ENCODE measurements at places on chromosomes 5 and 9.

GRCh38 chr5:115231598-115231997 is 31.1 kb downstream of the PGGT1B start:
- DNase-seq: no peak

- DNase-seq: no peak
Observed at GRCh38 chr9:135887585-135888050, 19.7 kb downstream of the CAMSAP1 start.

DNA sequence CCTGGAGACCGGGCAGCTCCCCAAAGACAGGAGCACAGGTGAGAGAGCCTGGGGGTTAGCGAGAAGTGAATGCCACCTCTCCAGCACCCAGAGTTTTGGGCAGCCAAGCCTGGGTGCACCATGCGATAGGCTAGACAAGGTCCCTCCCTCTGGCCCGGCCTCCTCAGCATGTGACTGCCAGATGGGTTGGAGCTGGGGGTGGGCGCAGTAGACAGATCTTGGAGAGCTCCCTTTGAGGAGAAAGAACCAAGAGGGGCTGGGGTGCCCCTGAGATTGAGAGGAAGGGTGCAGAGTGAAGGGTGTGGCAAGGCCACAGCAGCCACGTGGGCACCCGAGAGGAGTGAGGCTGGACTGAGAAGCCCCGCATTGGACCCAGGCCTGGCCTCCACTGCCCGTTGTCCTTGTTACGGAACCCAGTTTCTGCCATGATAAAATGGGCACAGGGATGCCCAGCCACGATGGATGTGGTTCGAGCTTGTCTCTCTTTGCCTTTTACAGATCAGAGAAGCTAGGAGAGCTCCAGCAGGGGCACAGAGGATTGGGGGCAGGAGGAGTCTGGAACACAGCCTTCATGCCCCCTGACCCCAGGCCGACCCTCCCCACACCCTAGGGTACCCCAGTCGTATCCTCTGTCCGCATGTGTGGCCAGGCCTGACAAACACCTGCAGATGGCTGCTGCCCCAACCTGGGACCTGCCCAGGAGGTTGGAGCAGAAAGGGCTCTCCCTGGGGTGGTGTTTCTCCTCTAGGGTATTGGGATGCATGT is 1.4 kb downstream of the TMEM141 start:
- DNase-seq: no peak

DNA sequence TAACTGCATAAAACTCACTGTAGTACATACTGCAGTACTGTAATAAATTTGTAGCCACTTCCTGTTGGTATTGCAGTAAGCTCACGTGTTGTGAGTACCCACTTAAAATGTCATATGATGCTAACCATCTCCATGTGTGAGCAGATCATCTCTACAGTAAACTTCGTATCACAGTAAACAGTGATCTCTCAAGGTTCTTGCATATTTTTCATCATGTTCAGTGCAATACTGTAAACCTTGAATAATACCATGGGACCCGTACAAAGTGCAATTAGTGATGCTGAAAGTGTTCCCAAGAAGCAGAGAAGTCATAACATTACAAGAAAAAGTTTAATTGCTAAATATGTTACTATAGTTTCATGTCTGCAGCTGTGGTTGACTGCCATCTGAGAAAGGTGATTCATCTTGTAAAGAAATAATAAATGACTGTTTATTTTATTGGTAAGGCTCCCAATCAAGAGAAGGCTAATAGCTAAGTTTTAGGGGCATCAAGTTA is 253.8 kb upstream of the POU5F2 start:
- DNase-seq: no peak

- no peak for DNase-seq
Observed at GRCh38 chr9:36461323-36461722, 61.3 kb upstream of the RNF38 start.

GRCh38 chr5:72693546-72694205 is 122.8 kb upstream of the TNPO1 start:
- DNase-seq: no peak

DNA sequence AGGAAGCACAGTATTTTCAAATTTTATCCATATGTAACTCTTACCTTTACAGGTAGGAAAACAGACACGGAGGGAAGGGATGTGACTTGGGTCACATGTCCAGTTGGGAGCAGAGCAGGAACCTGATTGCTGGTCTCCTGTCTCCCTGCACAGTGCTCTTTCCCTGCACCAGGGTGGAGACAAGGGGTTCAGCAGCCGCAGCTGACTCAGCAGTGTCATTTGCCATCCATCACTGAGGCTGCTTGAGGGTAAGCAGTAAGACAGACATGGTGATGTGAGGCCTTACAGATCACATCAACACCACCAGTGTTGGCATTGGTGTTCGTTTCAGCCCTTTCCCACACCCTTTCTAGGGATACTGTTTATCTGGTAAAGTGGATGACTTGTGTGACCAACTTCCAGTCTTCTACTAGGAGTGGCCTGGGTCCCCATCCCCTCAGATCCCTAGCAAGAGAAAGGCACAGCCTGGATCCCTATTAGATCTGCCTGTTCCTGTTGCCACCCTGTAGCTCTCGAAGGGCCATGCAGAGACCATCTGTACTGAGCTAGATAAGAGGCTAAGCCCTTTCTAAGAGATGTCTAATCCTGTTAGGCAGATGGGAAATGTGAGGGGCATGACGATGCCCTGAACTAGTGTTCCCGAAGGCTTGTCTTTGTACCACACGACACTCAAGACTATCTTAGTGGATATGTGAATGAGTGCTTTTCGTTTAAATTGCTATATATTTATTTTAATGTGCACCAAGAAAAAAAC is 29.1 kb downstream of the FRMPD1 start:
- no peak for DNase-seq

DNA sequence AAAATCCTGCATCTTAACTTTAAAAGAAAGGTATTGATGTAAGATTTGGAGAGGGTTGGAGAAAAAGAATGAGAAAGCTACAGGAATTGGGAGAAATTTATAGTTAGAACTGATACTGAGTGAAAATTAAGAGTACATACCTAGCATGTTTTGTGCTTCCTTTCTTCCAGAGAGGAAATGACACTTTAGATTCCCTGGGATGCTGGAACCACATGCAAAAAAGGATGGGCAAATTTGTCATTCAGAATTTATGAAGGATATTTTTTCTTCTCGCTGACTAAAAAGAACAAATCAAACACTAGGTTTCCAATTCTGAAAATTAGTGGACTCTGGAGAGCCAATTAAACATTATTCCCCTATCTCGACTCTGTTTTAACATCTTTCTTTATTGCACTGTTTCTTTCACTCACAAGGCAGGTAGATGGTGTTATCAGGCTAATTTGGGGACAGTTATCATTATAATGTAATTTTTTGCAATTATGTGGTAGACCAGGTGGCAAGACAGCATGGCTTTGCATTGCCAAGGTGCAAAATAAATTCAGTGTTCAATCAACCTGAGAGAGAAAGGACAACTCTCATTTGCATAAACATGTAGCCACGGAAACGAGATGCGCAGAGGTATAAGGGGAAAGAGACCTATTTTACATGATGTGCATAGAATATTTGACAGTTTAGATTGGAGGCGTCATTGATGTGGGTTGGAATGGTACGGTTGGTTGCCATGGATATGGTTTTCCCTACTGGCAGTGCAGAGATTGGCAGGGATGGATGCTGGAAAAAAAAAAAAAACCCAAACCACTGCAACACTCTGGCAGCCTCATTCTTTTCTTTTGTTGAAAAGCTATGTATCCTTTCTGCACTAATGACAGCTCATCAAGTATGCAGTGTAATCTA is 320.4 kb upstream of the CCNH start:
- no peak for DNase-seq

DNA sequence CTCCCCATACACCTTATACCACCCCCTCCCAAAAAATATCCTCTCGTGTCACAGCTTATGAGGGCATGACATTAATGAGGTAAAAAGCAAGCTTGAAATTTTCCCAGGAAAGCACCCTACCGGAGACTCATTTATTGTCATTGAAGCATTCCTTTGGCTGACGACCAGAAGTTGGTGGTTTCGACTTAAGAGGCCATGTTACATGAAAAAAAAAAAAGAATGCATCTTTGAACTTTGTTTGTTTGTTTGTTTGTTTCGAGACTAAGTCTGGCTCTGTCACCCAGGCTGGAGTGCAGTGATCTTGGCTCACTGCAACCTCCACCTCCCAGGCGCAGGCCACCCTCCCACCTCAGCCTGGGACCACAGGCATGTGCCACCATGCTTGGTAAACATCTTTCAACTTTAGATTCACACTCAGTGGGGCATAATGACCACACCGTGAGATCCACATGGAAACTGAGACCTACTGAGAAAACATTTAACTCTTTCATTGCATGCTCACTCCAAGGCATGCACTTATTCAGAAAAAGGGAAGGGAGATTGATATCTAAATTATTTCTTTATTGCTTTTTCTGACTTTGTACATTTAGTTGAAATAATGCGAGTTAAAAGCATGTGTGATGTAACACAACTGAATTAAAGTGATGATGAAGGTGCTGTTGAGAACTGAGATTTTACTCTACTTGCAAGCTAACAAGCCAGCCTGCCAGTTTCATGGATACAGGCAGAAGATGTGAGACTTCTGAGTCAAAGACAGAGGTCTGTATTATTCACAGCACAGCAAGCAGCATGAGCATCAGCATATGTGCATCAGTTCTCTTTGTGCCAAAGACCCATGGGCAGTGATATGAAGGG is 5.1 kb upstream of the RAB14 start:
- no peak for DNase-seq

- DNase-seq: no peak
Observed at GRCh38 chr5:36679221-36679989, 73.0 kb downstream of the SLC1A3 start.

- no peak for DNase-seq
Observed at GRCh38 chr5:110846398-110847001, 107.7 kb downstream of the SLC25A46 start.

DNA sequence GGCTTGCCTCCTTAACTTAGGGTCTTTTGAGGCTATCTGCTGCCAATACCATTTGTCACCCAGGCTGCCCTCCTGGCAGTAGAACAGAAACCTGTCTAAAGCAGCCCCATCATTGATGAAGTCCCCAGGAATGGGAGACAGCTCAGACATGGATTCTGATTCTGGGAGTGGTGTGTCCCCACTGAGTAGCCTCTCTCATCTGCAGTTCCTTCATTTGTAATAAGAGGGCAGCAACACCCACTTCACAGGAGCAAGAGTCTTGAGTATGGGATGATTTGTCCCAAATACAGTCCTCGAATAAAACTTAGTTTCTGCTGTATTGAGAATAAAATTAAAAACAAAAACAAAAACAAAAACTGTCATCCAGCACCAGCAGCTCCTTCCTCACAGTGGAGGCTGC is 167.6 kb downstream of the ASTN2 start:
- DNase-seq: no peak

- DNase-seq: no peak
Observed at GRCh38 chr5:998246-999031, 10.2 kb upstream of the NKD2 start.

Data from fibroblast of skin of left biceps (primary cell).